ENCODE measurements at places on chromosomes 7 and 10. TPM values are rescaled to one million over a fixed set of nuclear protein-coding genes. Genes with fewer than 3 reads are reported as not detected.

Gene CYP2C19
- polyA plus RNA-seq: not detected

Gene SNX10
- polyA plus RNA-seq: 4.1 TPM

Gene SRGN
- 0.10 TPM for polyA plus RNA-seq

Gene TWIST1
- 0.06 TPM for polyA plus RNA-seq

Gene PRTFDC1
- 6.4 TPM for polyA plus RNA-seq

Gene RGS10
- 127 TPM for polyA plus RNA-seq

Gene ATP6V0A4
- polyA plus RNA-seq: 0.06 TPM

Gene ST8SIA6
- not detected for polyA plus RNA-seq

Gene ADCYAP1R1
- not detected for polyA plus RNA-seq

Gene HOXA6
- polyA plus RNA-seq: 0.40 TPM

Gene C1QL3
- not detected for polyA plus RNA-seq

Gene CFAP46
- 1.5 TPM for polyA plus RNA-seq

Gene UNC5B
- polyA plus RNA-seq: 0.28 TPM

Gene CLIP2
- polyA plus RNA-seq: 5.4 TPM

Gene ADARB2
- not detected for polyA plus RNA-seq

Gene UPK3B
- polyA plus RNA-seq: 4.2 TPM

Gene CDHR3
- polyA plus RNA-seq: 0.59 TPM

Gene SPAM1
- not detected for polyA plus RNA-seq

Gene C1GALT1
- 10.8 TPM for polyA plus RNA-seq

Gene AQP1
- 0.09 TPM for polyA plus RNA-seq

Gene CRYGN
- not detected for polyA plus RNA-seq

Gene PPP1R9A
- polyA plus RNA-seq: not detected

Gene TUBB8
- not detected for polyA plus RNA-seq

Gene GIMAP5
- polyA plus RNA-seq: not detected

Gene ZCCHC24
- 0.33 TPM for polyA plus RNA-seq

Gene SLC13A4
- 0.20 TPM for polyA plus RNA-seq

Gene CLDN3
- polyA plus RNA-seq: not detected

Gene MSS51
- 0.31 TPM for polyA plus RNA-seq

Gene ZDHHC4
- 58.5 TPM for polyA plus RNA-seq

Gene OR13A1
- polyA plus RNA-seq: not detected

Gene CNPY1
- polyA plus RNA-seq: not detected

Gene COX19
- 6.1 TPM for polyA plus RNA-seq

Gene CCDC172
- not detected for polyA plus RNA-seq

Gene PRKCQ
- 4.1 TPM for polyA plus RNA-seq

Gene NPSR1
- not detected for polyA plus RNA-seq

Gene PTN
- polyA plus RNA-seq: 0.30 TPM

Gene VSTM4
- not detected for polyA plus RNA-seq

Gene AKR1C8
- polyA plus RNA-seq: not detected

Gene PHYH
- 8.7 TPM for polyA plus RNA-seq

Gene CHAT
- polyA plus RNA-seq: not detected

Gene ODAD2
- polyA plus RNA-seq: 0.14 TPM

Gene PITX3
- polyA plus RNA-seq: 0.03 TPM

Gene IKZF1
- not detected for polyA plus RNA-seq

Gene BMPR1A
- 4.4 TPM for polyA plus RNA-seq

Gene MINDY4
- 0.97 TPM for polyA plus RNA-seq

Gene CCDC7
- 0.38 TPM for polyA plus RNA-seq

Gene SPDYE16
- not detected for polyA plus RNA-seq

Gene NPTX2
- polyA plus RNA-seq: not detected

Gene PLEKHS1
- not detected for polyA plus RNA-seq

Gene CC2D2B
- polyA plus RNA-seq: 0.07 TPM

Gene PRKAR2B
- not detected for polyA plus RNA-seq

All from foreskin keratinocyte (primary cell).